ENCODE measurements at places on chromosomes 6 and 20.

DNA sequence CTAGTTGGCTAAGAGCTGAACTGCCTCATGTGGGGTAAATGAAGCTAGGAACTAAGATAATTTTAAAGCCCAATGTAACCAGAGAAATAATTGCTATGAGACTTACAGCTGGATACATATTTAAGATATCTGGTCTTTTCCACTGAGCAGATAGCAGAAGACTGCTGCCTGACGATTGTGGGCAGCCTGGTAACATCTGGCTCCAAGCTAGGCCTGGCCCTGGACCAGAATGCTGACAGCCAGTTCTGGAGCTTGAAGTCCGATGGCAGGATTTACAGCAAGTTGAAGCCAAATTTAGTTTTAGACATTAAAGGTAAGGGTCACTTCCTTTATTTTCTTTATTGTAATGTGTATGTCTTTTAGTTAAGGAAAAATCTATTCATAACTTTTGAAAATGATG is 65.7 kb downstream of the RTN4IP1 start:
- no peak for DNase-seq

GRCh38 chr6:118263921-118264486 is 284.1 kb upstream of the PLN start:
- DNase-seq: no peak

DNA sequence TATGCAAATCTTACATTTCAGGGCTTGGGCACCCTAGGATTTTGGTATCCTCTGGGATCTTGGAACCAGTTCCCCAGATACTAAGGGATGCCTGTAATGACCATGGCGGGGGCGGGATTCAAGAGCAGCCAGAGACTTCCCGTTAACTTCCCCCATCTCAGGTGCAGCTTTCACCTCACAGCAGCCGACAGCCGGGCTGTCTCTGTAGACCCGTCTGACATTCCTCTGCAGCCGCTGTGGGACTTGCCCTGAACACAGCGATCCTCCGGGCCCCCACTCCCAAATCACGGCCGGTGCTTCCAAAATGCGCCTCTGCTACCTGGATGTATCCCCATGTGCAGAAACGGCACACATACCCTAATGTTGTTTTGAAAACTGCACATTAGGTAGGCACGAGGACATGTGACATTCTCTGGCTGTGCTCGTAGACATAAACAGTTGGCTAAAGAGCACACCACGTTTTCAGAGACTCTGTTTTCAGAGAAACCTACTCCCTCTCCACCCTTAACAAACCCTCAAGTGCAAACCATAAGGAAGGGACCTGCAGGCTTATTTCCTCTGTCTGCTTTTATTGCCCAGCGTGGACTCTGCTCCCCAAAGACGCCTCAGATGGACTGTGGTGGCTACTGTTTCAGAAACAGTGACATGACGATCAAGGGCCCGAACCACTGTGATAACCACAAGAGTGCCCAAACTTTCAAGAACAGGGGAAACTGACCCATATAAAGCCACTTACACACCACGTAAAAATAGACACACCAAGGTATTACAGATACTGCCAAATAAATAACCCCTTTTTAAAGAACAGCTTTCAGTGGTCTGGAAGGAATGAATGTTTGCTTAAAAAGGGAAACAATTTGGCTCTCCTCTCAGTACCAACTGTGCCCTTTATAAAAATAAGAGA is 72.9 kb upstream of the FOXC1 start:
- DNase-seq: no peak

- DNase-seq: no peak
Measured at GRCh38 chr6:74976026-74976425, 229.8 kb downstream of the COL12A1 start.

DNA sequence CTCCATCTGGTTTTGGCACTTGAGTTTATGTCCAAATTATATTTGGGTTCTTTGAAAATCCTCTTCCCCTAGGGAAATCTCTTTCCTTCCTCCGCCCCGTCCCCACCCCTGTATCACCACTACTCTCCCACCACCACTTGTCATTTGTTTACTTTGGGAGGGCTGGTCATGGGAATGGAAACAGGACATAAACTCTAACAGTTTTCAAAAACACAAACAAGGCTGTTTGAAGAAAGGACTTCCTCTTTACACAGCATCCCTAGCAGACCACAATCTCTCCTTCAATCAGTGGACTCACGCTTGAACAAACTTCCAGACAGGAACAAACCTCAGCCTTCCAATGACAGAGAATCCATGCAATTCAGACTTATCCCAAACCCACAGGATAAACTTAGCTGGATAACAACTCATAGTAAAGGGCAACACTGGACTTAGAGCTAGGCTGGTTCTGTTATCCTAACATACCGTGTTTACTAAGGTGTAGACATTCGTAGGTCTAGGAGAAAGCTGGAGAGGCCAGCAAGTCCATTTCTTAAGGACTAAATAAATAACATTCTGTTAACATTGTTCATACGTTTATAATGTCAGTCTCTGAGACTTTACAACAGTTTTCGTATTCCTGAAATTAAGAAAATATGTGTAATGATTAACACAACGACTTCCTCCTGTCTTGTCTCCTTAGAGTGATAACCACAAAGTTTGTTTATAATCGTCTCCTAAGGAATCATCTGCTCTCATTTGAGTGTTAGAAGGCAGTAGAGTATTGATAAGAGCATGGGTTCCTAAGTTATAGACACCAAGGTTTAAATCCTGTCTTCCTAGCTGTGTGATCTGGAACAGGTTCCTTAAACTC is 44.1 kb upstream of the CTAGE9 start:
- DNase-seq: no peak

GRCh38 chr20:32749914-32750637 is 6.8 kb upstream of the COMMD7 start:
- DNase-seq: no peak

GRCh38 chr6:35635601-35636597 is 52.8 kb downstream of the FKBP5 start:
- no peak for DNase-seq

DNA sequence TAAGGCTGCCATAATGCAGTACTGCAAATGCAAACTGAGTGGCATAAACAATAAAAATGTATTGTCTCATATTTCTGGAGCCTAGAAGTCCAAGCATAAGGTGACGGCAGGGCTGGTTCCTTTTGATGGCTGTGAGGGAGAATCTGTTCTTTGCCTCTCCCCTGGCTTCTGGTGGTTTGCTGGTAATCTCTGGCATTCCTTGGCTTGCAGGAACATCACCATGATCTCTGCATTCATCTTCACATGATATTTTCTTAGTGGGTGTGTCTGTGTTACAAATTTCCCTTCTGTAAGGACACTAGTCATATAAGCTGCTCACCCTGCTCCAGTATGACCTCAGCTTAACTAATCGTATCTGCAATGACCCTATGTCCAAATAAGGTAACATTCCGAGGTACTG is 1104.2 kb upstream of the CITED2 start:
- no peak for DNase-seq

- DNase-seq: no peak
Measured at GRCh38 chr6:109457562-109457996, 2.0 kb upstream of the MICAL1 start.

GRCh38 chr20:20195021-20195705 is 142.8 kb downstream of the CFAP61 start:
- DNase-seq: no peak

GRCh38 chr6:34068462-34069044 is 77.3 kb downstream of the GRM4 start:
- no peak for DNase-seq

DNA sequence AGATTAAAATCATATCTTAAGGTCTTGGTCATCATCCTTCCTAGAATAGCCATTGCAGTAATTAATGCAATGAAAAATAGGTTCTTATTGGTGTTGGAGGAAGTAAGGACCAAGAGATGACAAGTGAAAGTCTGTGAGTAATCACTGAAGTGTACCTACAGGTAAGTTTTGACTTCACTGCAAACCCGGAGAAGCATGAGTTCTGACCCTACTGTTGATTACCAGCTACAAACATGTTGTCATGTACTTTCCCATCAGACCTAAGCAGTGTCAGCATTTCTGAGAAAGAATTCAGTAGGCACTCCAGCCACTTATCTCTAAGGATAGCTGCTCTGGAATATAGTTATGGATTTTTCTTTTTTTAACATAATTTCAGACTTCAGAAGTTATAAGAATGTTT is 280.9 kb downstream of the ZFAND3 start:
- DNase-seq: no peak

- no peak for DNase-seq
Measured at GRCh38 chr6:87914637-87915395, 132.8 kb upstream of the SPACA1 start.

GRCh38 chr20:59994697-59995122 is 36.5 kb downstream of the CDH26 start:
- DNase-seq: no peak

- DNase-seq: no peak
Measured at GRCh38 chr20:1396702-1397101, 3.8 kb upstream of the FKBP1A start.

DNA sequence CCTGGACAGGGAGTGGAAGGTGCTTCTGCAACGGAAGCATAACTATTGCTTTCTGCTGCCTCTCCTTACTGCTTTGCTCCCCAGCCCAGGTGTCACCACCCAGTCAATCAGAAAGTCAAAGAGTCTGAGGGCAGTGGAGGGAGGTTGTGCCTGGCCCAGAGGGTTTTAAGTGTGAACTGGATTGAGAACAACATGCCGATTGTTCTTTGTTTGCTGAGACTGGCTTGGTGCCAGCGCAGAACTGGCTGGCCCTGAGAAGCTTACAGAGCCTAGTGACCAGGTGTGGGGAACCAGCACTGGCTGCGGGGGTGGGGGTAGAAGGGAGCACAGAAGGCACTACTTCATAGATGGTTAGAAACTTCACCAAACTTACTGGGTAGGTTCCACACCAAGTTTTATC is 31.1 kb upstream of the ENPP4 start:
- no peak for DNase-seq

GRCh38 chr6:159904497-159904911 is 13.7 kb downstream of the MAS1 start:
- no peak for DNase-seq

DNA sequence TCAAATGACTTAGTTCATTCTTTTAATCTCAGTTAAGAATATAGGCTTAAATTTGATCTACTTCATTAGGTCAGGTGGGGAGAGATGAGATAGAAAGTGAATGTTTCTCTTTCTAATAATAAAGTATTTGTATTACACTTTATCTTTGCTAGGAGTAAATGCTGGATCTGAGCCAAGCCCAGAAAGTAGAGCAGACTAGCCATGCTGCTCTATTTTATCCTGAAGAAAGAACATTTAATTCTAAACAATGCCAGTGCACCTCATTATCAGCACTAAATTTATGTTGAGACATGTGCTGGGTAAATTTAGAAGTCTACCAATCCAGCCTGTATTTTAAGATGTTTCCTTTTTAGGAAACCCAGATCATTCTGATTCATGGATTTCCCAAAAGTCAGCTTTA is 43.5 kb downstream of the AKIRIN2 start:
- no peak for DNase-seq

- DNase-seq: no peak
Measured at GRCh38 chr20:36339646-36340592, 33.8 kb downstream of the DLGAP4 start.

GRCh38 chr6:21180155-21180554 is 413.4 kb upstream of the SOX4 start:
- DNase-seq: no peak

DNA sequence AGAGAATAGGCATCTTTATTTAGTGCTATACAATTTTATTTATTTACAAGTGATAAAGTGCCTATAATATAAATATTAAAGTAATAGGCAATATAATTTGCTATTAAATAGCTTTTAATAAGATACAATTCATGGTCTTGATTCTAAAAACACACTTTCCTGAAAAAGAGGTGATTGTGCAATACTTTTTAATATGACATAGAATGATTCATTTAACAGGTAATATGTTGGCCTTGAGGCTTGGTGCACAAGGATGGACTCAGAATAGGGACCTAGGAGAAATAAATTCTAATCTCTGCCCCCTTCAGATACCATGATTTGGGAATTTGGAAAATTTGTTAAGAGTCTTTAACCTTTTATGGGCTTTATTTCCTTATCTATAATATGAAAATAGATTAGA is 149.9 kb upstream of the FUT9 start:
- no peak for DNase-seq

DNA sequence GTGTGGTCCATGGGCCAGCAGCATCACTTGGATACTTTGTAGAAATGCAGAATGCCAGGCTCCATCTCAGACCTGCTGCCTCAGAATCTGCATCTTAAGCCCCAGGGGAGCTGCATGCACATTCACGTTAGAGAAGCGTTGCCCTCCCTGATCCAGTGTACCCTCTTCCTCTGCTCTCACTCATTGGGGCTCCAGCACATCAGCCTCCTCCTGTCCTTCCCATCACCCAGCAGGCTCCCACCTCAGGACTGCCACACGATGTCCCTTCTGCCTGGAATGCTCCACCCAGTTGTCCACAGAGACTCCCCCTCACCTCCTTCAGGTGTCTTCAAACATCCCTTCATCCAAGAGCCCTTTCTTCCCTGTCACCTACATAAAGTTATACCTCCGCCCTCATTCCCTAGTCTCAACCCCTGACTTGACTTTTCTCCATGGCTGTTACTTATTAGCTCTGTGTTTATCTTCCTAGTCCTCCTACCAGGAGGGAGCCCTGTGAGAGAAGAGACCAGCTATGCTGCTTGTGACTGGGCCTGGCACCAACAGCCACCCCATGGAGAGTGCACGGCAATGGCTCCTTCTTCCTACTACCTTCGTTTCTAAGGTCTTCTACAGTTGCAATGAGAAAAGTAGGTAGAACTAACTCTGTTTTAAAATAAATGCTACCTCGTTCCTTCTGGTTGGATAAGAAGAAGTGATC is 3.3 kb upstream of the ACSS1 start:
- no peak for DNase-seq

GRCh38 chr6:168216751-168217191 is 102.8 kb downstream of the DACT2 start:
- no peak for DNase-seq

- no peak for DNase-seq
Measured at GRCh38 chr6:154766288-154766687, 33.1 kb downstream of the SCAF8 start.

DNA sequence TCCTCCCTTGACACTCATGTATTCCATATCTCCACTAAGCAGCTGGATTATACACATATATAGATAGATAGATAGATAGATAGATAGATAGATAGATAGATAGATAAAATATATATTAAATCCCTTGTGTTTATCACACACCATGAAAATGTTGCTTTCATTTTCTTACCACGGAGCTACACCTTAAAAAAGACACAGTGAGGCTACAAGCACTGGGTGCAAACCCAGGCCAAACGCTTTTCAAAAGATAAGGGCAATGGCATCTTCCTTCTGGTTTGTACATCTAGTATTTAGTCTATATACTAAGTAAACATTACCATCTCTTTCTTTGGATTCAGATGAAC is 377.1 kb downstream of the ESR1 start:
- DNase-seq: no peak

GRCh38 chr6:52049252-52050050 is 38.0 kb downstream of the PKHD1 start:
- no peak for DNase-seq

DNA sequence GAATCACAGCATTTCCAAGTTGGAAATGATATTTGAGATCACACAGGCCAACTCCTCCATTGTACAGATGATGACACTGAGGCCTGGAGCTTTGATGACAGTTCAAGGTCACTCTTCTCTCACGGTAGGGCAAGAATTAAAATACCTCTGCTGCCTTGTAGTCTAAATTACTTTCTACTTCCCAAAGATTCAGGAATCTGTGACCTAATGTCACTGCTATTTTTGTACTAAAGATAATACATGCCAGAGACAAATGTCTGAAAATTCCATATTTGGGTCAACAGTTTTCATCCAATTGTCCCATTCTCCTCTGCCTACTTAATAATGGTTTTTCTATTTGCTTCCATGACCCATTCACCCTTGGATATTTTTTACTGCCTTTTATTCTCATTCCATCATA is 160.0 kb downstream of the SOD2 start:
- DNase-seq: no peak

GRCh38 chr6:155493026-155493693 is 37.5 kb upstream of the NOX3 start:
- DNase-seq: no peak

All from cortex of kidney (tissue), 1 donor.